ENCODE measurements at places on chromosomes 6 and 20. TPM values are rescaled to one million over a fixed set of nuclear protein-coding genes. Genes with fewer than 3 reads are reported as not detected.

GRCh38 chr6:47083586-47084047 is 41.5 kb upstream of the ADGRF1 start:
- DNase-seq: no peak
- H3K36me3 ChIP-seq: no peaks in the 10 kb centered on the region
- peaks cover 2% of the 10 kb centered on the region for H3K27me3 ChIP-seq
- H3K4me3 ChIP-seq: no peak overlapping the region
- no peaks in the 10 kb centered on the region for H3K4me1 ChIP-seq
- H3K27ac ChIP-seq: no peak overlapping the region

- H3K4me3 ChIP-seq: no peak overlapping the region
- H3K27ac ChIP-seq: no peak overlapping the region
- DNase-seq: no peak
Measured at GRCh38 chr20:60306551-60306950, 348.3 kb downstream of the CDH26 start.

DNA sequence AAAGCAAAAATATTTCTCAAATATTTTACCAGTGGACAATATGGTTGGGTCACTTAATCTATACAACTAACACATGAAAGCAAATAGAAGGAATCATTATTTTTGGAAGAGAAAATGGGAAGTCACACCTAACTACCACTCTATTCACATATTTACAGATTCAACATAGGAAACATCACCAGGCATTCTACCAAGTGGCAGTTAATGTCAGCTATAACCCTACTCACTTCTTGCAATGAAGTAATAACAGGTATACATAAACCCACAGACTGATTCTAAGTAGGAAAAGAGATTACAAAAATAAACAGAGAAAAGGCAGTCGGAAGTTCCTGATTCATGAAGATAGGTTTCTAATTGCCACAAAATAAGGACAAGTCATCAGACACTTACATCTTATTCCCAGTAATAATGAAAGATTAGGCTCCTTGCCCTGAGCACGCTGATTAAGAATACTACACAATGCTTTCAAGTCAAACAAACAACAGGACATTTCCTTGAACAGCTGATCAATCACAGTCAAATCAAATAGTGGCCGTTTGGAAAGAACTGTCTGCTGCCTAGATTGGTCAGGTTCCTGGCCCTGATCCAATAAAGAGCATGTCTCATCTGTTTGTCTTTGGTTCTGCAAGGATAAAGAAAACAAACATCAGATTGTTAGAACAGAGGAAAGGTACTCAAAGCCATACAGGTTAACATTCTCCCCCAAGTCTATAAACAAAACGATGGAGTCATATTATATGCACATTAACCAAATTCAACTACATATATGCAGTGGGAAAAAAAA is 79.2 kb upstream of the PLN start:
- no peak for DNase-seq
- no peak overlapping the region for H3K4me3 ChIP-seq
- H3K36me3 ChIP-seq: peaks cover 49% of the 10 kb centered on the region
- no peaks in the 10 kb centered on the region for H3K27me3 ChIP-seq

DNA sequence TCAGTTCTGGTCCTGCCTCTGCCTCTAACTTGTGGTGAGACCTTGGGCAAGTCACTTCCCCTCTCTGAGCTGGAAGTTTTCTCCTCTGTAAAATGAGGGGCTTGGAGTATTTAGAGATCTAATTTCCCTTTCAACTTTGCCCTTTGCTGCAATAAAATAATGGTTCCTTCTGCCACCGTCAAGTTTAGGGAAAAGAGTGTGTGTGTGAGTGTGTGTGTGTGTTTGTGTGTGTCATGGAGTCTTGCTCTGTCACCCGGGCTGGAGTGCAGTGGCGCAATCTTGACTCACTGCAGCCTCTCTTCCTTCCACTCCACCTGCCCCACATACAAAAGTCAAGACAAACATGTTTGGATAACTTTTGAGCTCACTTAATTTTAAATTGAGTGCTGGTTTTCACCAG is 39.2 kb upstream of the PIM1 start:
- DNase-seq: no peak
- peaks cover 3% of the 10 kb centered on the region for H3K27me3 ChIP-seq
- peak overlapping the region; percentile 7 for H3K27ac ChIP-seq
- peaks cover 34% of the 10 kb centered on the region for H3K4me1 ChIP-seq

DNA sequence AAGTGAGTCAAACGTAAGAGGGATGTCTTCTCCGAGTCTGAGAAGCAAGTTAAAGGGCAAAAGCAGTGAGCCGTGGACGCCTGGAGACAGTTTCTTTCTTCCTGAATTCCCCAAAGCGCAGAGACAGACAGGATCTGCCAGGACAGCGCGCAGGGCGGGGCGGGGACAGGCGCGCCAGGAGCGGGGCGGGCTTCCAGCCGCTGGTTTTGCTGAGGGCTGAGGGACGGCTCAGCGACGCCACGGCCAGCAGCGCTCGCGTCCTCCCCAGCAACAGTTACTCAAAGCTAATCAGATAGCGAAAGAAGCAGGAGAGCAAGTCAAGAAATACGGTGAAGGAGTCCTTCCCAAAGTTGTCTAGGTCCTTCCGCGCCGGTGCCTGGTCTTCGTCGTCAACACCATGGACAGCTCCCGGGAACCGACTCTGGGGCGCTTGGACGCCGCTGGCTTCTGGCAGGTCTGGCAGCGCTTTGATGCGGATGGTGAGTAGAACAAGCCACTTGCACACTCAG is at the start of gene SCGN:
TSS of gene SCGN (plus strand) at position 209 of the 509 bp plus-strand sequence. CDS start at position 398, 189 bp downstream.
- H3K27me3 ChIP-seq: peaks cover 58% of the 10 kb centered on the region
- DNase-seq: peak; percentile 66
- no peak within 1 kb of the TSS for H3K4me3 ChIP-seq
- peaks cover 1% of the 10 kb centered on the region for H3K4me1 ChIP-seq

- peaks cover 4% of the 10 kb centered on the region for H3K27me3 ChIP-seq
- H3K27ac ChIP-seq: no peak overlapping the region
- no peaks in the 10 kb centered on the region for H3K36me3 ChIP-seq
Measured at GRCh38 chr20:57457243-57458095, 66.3 kb downstream of the RBM38 start.

DNA sequence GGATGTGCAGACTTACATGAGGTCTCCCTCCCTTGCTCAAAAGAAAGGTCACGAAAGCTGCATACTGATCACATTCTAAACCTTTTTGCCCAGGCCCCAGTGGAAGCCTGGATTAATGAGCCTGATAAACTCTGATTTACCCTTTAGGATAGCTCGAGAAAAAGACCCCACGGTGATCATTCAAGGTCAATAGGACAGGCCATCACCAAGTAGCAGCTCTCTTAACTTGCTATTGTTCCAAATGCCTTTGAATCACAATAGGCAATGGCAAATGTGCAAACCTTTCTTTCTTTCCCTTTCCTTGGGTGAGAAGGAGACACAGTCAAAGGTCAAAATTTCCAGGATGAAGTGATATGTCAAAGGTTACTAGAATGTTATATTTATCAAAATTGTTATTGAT is 327.3 kb downstream of the HDGFL1 start:
- no peak overlapping the region for H3K27ac ChIP-seq
- no peaks in the 10 kb centered on the region for H3K36me3 ChIP-seq
- H3K4me3 ChIP-seq: no peak overlapping the region
- no peak for DNase-seq

DNA sequence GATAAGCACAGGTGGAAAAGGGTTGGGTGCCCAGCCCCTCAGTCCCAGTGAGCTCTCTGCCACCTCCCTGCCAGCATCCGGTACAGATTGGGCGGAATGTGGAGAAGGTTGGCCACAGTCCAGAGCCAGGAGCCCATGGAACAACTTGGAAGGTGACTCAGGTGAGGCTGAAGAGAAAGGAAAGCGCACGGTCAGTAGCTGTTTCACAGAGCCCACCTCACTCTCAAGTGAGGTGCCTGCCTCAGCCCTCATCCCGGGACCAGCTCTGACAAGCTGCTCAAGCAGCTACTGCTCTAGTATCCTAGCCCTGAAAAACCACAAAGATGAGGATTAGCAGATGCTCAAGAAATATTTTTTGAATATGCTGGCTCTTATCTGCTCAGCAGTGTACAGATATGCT is 1.1 kb upstream of the MMP24OS start:
- H3K4me1 ChIP-seq: peaks cover 30% of the 10 kb centered on the region
- H3K27ac ChIP-seq: peak overlapping the region; percentile 82
- H3K36me3 ChIP-seq: peaks cover 37% of the 10 kb centered on the region

- H3K36me3 ChIP-seq: no peaks in the 10 kb centered on the region
- peaks cover under 1% of the 10 kb centered on the region for H3K27me3 ChIP-seq
- no peak overlapping the region for H3K4me3 ChIP-seq
- H3K27ac ChIP-seq: no peak overlapping the region
- DNase-seq: peak; percentile 86
Measured at GRCh38 chr6:35445691-35446090, 6.4 kb upstream of the FANCE start.

GRCh38 chr6:148780918-148781436 is 34.1 kb downstream of the UST start:
- H3K27ac ChIP-seq: peak overlapping the region; percentile 77
- peak overlapping the region; percentile 55 for H3K4me3 ChIP-seq
- peaks cover 4% of the 10 kb centered on the region for H3K27me3 ChIP-seq
- DNase-seq: no peak

GRCh38 chr20:58048096-58048702 is 180.3 kb downstream of the ANKRD60 start:
- no peak overlapping the region for H3K27ac ChIP-seq
- H3K27me3 ChIP-seq: no peaks in the 10 kb centered on the region
- H3K4me3 ChIP-seq: no peak overlapping the region
- no peaks in the 10 kb centered on the region for H3K36me3 ChIP-seq
- no peaks in the 10 kb centered on the region for H3K4me1 ChIP-seq
- peak; percentile 35 for DNase-seq

GRCh38 chr6:119533603-119534279 is 184.2 kb upstream of the MAN1A1 start:
- peaks cover 10% of the 10 kb centered on the region for H3K4me1 ChIP-seq
- no peak overlapping the region for H3K27ac ChIP-seq

DNA sequence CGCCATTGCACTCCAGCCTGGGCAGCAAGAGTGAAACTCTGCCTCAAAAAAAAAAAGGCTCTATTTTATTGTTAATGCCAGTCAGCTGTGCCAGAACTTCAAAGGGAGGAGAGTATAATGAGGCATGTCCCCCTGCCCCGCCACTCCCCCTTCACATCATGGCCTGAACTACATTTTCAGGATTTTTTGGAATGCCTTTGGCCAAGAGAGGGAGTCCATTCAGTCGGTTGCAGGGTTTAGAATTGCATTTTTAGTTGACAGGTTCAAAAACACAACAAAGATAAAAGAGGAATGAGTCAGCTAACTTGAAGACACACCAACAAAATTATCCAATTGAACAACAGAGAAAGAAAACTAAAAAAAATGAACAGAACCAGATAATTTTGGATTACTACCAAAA is 59.1 kb downstream of the CEP43 start:
- peaks cover 4% of the 10 kb centered on the region for H3K4me1 ChIP-seq
- DNase-seq: no peak
- peaks cover 29% of the 10 kb centered on the region for H3K27me3 ChIP-seq
- H3K27ac ChIP-seq: no peak overlapping the region
- peaks cover 2% of the 10 kb centered on the region for H3K36me3 ChIP-seq

GRCh38 chr20:56631318-56631989 is 2.3 kb downstream of the TFAP2C start:
- H3K27ac ChIP-seq: peak overlapping the region; percentile 42
- no peak overlapping the region for H3K4me3 ChIP-seq
- peaks cover 3% of the 10 kb centered on the region for H3K36me3 ChIP-seq
- H3K27me3 ChIP-seq: peaks cover 74% of the 10 kb centered on the region
- H3K4me1 ChIP-seq: peaks cover 9% of the 10 kb centered on the region

DNA sequence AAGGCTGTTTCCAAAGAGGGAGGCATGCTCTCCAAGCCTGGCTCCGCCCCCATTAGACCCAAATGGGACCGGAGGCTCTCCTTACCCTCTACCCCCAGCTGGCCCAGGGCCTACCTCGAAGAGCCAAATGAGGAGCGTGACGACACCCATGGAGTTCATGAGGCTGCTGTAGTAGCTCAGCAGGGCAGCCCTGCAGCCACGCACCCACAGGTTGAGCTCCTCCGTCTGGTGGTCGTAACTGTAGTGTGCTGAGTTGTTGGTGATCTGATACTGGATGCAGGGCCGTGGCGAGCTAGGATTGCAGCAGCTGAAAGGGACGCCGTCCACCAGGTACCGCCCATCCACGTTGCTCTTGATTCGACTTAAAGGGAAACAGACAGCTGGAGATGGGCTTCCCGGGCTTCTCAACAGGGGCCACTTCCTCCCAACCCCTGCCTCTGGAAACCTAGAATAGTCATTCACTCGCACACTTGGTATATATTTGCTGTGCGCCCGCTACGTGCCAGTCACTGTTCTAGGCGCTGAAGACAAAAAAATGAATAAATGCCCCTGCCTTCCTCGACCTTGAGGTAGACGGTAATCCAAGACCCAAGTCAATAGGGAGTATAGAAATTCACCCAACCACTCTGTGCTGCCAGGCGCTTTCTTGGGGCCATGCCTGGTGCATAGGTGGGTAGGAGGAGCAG is 18.0 kb downstream of the PRPH2 start:
- H3K4me1 ChIP-seq: peaks cover 15% of the 10 kb centered on the region
- no peaks in the 10 kb centered on the region for H3K27me3 ChIP-seq
- H3K4me3 ChIP-seq: no peak overlapping the region
- H3K27ac ChIP-seq: no peak overlapping the region

- no peak for DNase-seq
- no peak overlapping the region for H3K4me3 ChIP-seq
- no peak overlapping the region for H3K27ac ChIP-seq
Measured at GRCh38 chr20:61057443-61058121, 194.5 kb upstream of the CDH4 start.

- H3K4me1 ChIP-seq: peaks cover 4% of the 10 kb centered on the region
- no peak overlapping the region for H3K4me3 ChIP-seq
- DNase-seq: no peak
- H3K27me3 ChIP-seq: no peaks in the 10 kb centered on the region
- H3K36me3 ChIP-seq: peaks cover 4% of the 10 kb centered on the region
Measured at GRCh38 chr20:59210186-59210585, 46.6 kb downstream of the ZNF831 start.

DNA sequence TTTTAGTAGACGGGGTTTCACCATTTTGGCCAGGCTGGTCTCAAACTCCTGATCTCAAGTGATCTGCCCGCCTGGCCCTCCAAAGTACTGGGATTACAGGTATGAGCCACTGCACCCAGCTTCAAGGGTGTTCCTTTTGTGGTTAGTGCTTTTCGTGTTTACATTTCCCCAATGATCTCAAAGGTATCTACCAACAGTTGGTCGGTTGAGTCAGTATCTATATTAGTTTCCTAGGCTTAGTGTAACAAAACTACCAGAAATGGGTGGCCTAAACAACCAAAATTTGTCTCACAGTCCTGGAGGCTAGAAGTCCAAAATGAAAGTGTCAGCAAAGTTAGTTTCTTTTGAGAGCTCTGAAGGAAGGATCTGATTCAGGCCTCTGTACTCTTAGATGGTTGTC is 30.1 kb downstream of the CASP8AP2 start:
- H3K4me1 ChIP-seq: peaks cover 31% of the 10 kb centered on the region
- no peaks in the 10 kb centered on the region for H3K27me3 ChIP-seq
- peaks cover 60% of the 10 kb centered on the region for H3K36me3 ChIP-seq
- peak overlapping the region; percentile 88 for H3K27ac ChIP-seq
- H3K4me3 ChIP-seq: peak overlapping the region; percentile 17

- H3K4me1 ChIP-seq: peaks cover 3% of the 10 kb centered on the region
- peaks cover 19% of the 10 kb centered on the region for H3K27me3 ChIP-seq
- H3K4me3 ChIP-seq: no peak overlapping the region
- no peak for DNase-seq
- no peaks in the 10 kb centered on the region for H3K36me3 ChIP-seq
Measured at GRCh38 chr6:108434222-108434621, 126.5 kb upstream of the FOXO3 start.

GRCh38 chr20:62603907-62604785 is 38.2 kb upstream of the SLCO4A1 start:
- H3K4me3 ChIP-seq: peak overlapping the region; percentile 36
- peaks cover 46% of the 10 kb centered on the region for H3K4me1 ChIP-seq
- H3K36me3 ChIP-seq: peaks cover 2% of the 10 kb centered on the region

C6orf52 gene
- total RNA-seq: 2.7 TPM

BCKDHB gene
- 16.8 TPM for total RNA-seq

SLC35D3 gene
- total RNA-seq: not detected

PKIB gene
- 0.47 TPM for total RNA-seq

HS3ST5 gene
- not detected for total RNA-seq

ADGRB3 gene
- total RNA-seq: not detected

HLA-DQB2 gene
- 4.2 TPM for total RNA-seq

BPI gene
- total RNA-seq: not detected

HTR1E gene
- not detected for total RNA-seq

TAPBP gene
- 235 TPM for total RNA-seq
